ENCODE measurements at places on chromosomes 1 and 21.

DNA sequence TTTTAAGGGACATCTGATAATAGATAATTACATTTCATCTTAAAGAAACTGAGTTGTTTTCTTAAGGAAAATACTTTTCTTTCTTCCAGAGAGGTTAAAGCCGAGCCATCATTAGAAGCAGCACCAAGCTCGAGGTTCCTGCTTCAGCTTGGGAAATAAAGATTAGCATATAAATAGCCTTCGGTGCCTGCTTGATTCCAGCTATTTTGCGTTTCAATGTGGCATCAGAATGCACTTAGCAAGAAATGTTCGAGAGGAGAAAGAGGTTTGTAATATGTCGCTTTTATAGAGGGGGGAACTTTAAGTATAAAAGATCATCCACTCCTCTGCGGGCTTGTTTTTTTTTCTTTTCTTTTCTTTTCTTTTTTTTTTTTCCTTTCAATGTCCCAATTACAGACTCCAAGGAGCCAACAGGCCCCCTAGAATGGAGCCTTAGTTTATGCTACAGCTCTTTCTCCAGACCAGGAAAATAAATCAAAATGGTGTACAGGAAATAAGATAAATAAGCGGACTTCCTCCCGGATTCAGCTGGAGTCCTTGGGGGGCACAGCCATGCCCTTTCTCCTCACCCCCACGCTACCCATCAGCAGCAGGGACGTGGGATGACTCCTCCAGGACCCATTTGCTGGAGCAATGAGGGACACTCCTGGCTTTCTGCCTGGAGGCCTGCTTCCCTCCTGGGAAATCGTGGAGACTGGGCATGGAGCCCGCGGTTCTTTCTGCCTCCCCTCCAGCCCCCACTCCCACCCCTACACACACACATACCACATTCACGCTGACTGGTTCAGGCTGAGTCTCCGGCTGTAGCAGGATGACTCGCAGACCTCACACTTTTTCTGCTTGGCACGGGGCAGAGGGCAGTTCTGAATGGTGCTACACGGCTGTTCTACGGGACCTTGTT, 131.6 kb downstream of the RRAGC start:
- peak; percentile 55 for DNase-seq

DNA sequence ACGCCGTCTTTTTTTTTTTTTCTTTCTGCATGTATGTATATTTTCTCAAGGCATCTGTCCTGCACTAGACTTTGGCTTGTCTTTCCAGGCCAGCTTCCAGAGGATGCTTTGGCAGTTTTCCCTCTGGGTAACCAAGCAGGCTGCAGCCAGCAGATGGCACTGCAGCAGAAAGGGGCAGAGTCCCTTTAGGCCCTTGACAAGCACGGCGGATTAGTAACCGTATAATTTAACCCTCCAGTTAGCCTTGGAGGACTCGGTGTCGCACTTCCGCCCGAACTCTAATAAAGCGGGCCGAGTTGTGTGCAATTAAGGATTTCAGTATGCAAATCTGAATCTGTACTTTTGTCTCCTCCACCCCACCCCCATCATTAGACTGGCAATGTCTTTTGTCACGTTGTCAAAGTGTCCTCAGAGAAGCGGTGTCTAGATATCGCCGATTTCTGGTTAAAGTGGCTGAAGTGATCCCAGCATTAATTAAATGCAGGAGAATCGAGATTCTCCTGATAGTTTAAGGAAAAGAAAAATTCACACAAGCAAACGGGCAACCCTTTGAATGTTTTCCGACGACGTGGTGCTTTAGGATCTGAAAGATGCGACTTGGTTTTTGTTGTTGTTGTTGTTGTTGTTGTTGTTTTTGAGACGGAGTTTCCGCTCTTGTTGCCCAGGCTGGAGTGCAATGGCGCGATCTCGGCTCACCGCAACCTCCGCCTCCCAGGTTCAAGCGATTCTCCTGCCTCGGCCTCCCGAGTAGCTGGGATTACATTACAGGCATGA, 1.1 kb upstream of the TMEM167B start:
- peak; percentile 17 for DNase-seq

GRCh38 chr1:200305806-200306205, 104.0 kb downstream of the ZNF281 start:
- DNase-seq, result no peak

GRCh38 chr1:86616871-86617270, 70.0 kb downstream of the CLCA4 start:
- DNase-seq, result no peak

GRCh38 chr1:117416546-117417125, 49.4 kb downstream of the MAN1A2 start:
- DNase-seq, result no peak

DNA sequence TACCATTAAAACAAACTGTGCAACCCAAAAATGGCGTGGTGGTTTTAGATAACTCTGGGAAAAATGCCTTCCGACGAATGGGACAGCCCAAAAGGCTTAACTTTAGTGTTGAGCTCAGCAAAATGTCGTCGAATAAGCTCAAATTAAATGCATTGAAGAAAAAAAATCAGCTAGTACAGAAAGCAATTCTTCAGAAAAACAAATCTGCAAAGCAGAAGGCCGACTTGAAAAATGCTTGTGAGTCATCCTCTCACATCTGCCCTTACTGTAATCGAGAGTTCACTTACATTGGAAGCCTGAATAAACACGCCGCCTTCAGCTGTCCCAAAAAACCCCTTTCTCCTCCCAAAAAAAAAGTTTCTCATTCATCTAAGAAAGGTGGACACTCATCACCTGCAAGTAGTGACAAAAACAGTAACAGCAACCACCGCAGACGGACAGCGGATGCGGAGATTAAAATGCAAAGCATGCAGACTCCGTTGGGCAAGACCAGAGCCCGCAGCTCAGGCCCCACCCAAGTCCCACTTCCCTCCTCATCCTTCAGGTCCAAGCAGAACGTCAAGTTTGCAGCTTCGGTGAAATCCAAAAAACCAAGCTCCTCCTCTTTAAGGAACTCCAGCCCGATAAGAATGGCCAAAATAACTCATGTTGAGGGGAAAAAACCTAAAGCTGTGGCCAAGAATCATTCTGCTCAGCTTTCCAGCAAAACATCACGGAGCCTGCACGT, 82.1 kb downstream of the PRDM2 start:
- DNase-seq, result no peak

DNA sequence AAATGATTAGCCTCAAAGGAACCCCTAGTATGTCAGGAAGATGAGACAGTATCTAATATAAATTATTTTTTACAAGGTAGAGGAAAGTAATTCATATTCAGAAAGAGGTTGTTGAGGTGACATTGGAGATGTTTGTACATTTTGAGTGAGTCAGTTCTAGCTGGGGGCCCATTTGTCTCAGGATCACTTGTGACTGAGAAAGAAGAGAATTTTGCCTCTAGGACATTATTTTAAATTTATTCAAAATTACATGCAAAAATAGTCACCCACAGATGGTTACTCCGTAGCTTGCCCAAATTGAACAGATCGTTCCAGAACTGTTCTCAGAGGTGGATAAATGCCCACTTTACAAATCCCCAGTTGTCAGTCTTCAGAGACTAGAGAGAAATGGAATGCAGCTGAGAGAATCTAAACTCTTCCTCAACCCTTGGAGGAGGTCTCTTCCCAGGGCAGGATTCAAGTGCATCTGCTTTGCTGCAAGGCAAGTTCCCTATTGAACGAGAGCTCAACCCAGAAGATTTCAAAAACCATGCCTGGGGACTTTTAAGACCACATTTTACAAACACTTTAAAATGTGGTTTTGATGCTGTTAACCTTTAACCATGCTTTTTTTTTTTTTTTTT, 987.8 kb upstream of the ADAMTS5 start:
- no peak for DNase-seq
